NCI-H1105 treated with DMSO at 0.1 percent for 48 hours (cell line): ENCODE measurements at places on chromosomes 4 and X.
A peak's percentile ranks its signal among the peaks of the same experiment; 100 is the strongest.

DNA sequence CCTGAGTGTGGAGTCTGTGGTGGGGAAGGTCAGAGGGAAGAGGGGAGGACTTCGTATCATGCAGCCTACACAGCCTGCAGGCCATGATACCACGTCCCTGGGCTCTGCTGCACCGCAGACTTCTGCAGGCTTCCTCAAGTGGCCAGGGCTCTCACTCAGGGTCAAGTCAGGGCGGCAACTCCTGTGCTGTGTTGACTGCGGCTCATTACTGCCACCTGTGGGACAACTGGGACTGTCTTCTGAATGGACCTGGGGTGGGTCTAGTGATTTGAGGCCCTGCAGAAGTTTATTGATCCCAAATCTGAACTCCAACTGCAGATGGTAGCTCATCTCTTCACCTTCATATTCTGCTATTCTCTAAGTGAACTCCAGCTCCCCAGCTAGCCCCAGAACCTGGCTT lies 167.1 kb downstream of the NSUN7 start:
- no peak for DNase-seq

DNA sequence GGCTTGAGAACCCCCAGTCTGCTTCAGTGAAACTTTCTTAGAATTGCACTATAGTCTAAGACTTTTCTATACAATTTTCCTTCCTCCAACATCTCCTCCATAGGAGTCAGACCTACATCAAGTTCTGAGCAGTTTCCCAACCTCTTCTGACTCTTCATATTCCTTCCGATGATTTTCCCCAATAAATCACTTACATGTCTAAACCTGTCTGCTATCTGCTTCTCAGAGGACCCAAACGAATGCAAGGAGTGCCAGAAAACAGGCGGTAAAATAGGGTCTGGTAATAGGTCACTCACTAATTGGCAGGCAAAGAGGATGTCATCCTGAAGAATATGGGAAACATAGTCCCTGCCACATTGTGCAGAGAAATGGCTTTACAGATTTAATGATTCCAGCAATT lies 153.9 kb downstream of the PCDH18 start:
- DNase-seq = no peak

DNA sequence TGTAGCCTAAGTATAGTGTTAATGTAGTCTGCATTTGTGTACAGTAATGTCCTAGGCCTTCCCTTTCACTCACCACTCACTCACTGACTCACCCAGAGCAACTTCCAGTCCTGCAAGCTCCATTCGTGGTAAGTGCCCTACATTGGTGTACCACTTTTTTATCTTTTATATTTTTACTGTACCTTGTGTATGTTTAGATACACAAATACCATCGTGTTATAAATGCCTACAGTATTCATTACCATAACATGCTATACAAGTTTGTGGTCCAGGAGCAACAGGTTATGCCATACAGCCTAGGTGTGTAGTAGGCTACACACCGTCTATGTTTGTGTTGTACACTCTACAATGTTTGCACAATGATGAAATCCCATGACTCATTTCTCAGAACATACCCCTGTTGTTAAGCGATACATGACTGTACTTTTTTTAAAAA lies 15.4 kb downstream of the TSPAN5 start:
- DNase-seq = no peak

DNA sequence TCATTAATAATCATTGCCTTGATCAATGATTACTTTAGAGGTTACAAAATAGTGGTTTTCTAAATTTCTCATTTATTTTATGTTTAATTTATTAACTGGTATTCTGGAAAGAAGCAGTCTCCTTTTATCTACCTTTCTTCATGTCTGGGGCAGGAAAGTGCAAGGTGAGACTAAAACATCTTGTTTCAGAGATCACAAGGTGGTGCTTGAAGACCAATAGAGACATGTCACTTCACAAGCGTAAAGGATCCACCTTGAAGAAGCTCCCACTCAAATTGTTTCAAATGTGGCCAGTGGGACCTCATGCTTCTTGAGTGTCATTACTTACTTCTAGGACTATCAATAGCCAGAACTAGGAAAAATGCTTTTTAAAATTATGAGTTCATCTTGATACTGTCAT lies 1568.7 kb downstream of the RPA4 start:
- DNase-seq = no peak

- no peak for DNase-seq
Measured at GRCh38 chrX:17395154-17395553, 20.2 kb downstream of the NHS start.

DNA sequence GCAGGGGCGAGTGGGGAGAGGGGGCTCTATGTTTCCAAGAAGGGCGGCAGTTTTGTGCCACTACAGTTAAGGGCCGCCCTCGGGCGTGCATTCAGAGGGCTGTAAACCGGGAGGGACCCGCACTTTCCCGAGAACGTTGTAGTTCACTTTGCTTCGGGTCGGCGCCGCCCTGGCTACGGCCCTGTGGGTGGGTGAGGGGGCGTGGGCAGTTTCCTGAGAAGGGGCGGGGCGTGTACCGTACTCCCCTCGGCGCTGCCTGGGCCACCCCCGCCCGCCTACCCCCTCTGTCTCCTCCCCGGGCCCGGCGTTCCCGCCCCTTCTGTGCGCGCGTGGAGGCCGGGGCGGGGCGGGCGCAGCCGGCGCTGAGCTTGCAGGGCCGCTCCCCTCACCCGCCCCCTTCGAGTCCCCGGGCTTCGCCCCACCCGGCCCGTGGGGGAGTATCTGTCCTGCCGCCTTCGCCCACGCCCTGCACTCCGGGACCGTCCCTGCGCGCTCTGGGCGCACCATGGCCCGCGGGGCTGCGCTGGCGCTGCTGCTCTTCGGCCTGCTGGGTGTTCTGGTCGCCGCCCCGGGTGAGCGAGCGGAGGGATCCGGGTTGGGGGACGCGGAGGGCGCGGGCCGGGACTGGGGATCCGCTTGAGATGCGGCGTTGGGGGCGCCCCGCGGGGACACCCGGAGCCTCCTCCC lies at the start of gene CD99:
Gene CD99, plus strand, starts transcription at position 440 of the 687 bp plus-strand sequence. Its CDS starts 66 bp downstream, at position 506.
- no peak for DNase-seq

GRCh38 chrX:20265221-20265725 lies 1.4 kb downstream of the RPS6KA3 start:
- peak; percentile 13 for DNase-seq

DNA sequence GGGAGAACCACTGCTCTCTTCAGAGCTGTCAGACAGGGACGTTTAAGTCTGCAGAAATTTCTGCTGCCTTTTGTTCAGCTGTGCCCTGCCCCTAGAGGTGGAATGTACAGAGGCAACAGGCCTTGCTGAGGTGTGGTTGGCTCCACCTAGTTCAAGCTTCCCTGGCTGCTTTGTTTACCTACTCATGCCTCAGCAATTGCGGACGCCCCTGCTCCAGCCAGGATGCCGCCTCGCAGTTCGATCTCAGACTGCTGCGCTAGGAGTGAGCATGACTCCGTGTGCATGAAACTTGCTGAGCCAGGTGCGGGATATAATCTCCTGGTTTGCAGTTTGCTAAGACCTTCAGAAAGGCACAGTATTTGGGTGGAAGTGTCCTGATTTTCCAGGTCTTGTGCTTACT lies 70.9 kb downstream of the MAGEB5 start:
- no peak for DNase-seq

DNA sequence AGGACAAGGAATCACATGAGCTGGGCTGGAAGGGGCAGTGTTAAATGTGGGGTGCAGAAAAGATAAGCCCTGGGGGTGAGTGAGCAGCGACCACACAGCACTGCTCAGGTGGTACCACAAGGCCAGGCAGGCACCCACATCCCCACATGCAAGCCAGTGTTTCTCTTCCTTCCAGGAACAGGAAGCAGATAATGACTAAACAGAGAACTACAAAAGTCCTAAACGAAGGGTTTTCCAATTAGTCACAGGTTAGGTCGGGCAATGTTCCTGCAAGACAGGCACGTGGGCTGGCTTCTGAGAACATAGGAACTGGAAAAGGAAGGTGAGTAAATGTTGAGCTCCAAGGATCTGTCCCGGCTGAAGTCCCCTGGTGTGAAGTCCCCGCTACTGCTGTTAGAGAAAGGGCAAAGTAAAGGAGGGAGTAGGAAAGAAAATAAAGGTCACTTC lies 19.5 kb downstream of the RELL1 start:
- DNase-seq = no peak

DNA sequence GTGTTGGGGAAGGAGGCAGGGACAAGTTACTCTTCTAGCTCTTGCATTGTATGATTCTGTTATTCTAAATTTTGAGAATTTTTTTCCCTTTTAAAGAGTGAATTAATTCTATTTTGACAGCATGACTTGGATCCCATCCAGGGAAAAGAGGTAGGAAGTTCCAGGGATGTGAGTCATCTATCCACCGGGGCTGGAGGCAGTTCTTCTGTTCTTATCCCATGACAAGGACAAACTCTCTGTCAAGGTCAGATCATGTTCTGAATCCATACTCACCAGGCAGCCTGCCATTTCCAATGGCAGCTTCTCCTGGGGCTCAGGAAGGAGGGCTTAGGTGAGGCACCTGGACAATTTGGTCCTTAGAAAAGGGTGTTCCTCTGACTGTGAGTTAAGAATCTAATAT lies 132.0 kb upstream of the MED14 start:
- DNase-seq = no peak

- DNase-seq = no peak
Measured at GRCh38 chr4:3239998-3240920, 8.7 kb upstream of the MSANTD1 start.

DNA sequence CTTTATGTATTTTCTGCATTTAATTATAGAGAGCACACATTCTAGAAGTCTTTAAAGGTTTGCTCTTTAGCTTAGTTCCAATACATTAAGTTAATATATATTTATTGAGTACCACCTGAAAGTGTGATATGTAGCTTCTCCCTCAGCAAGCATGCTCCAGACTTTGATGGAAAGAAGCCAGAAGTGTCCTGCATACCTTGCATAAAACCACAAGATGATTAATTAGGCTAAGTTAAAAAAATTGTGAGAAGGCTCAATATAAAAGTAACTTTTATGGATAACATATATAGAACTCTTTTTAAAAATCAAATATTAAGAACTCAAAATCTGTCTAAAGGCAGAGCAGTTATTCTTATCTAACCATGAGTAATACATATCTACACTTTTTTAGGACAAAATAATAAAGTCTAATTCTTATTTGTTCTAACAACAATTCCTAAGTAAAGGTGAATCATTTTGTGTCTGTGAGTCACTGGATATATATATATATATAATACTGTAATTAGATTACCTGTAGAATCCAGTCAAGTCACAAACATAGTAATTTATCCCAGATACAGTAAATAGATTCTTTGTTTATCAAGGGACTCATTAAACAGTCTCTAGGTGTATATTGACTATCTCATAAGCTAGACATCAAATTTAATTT lies 51.2 kb downstream of the INTS12 start:
- no peak for DNase-seq

GRCh38 chr4:164307262-164307661 lies 446.7 kb upstream of the SMIM31 start:
- no peak for DNase-seq

DNA sequence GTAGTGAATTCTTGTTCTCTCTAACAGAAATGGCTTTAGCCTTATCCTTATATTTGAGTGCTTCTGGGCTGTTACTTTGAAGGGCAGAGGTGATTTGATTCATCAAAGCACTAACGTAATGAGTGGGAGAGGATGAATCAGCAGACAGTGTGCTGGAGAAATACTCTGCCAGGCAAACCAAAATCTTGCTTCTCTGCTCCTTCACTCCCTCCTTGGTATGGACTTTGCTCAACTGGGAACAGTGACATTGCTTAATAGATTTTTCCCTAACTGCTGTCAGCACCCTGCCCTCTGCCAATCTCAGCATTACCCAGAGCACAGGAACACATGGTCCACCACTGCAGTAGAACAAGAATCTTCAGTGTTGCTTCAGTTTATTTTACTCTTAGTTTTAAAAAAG lies 56.0 kb downstream of the PDLIM5 start:
- no peak for DNase-seq

- DNase-seq = no peak
Measured at GRCh38 chrX:129077424-129078170, 445.7 kb downstream of the SMARCA1 start.

- DNase-seq = peak; percentile 25
Measured at GRCh38 chrX:148785256-148785655, 284.8 kb downstream of the AFF2 start.

DNA sequence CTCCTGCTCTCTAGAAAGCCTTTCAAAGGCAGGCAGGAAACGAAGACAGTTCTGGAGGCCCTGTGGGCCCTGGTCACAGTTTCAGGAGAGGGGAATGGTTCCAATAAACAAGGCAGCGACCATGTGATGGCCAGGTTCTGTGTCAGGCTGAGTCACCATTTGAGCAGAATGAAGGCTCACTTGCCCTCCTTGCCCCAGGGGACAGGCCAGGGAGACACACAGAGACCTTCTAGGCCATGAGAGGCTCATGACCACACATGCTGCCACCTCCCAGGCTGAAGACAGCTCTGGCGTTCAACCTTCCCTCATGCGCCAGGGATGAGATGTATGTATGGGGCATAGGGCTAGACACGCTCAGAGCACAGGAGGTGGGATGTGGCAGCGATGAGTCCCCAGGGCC lies 22.9 kb upstream of the TRIM2 start:
- no peak for DNase-seq

DNA sequence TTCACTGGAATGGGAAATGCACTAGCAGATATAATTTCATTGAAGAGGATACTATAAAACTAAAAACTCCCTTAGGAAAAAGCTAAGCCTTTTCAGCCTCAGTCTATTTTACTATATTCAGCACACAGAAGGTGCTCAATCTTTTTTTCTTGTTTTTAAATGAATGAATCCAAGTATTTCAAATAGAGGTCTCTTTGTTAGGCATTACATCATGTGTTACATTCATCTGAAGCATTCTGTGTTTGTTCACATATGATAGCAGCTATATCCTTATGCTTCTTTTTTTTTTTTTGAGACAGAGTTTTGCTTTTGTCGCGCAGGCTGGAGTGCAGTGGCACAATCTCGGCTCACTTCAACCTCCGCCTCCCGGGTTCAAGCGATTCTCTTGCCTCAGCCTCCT lies 278.4 kb downstream of the CAMK2D start:
- no peak for DNase-seq

DNA sequence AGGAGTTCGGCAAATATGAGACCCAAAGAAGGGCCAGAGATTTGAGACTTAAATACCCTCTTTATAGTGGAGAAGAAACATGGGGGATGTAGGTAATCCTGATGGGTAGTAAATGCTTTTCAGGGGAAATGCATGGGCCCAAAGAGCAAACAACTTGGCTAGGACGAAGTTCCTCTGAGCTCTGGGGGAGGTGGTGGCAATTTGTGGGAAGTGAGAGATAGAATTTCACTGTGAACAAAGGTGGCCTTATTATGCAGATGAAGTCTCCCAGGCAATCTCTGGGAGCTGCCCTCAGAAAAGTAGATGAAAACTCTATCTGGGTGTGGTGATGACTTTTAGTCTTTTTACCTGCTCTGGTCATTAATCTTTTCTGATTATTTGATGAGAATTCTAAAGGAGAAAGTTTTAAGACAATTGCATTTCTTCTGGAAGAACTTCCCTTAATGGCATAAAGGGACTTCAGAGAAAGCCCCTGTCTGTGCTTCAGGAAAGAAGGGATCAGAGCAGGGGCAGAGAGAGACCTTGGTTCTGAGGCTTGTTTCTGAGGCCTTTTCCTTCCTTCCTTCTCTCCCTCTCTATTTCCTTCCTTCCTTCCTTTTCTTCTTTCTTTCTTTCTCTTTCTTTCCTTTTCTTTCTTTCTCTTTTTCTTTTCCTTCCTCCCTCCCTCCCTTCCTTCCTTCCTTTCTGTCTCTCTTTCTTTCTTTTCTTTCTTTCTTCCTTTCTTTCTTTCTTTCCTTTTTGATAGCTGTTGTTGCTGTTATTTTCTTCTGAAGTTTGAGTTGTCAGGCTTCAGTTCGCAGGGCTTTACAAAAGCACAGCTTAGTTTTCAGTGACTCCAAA lies 37.5 kb upstream of the MAOA start:
- no peak for DNase-seq

- no peak for DNase-seq
Measured at GRCh38 chr4:119025916-119026661, 109.5 kb upstream of the MYOZ2 start.

GRCh38 chr4:175762582-175762981 lies 49.5 kb downstream of the GPM6A start:
- DNase-seq = no peak
